ENCODE measurements at places on chromosomes 3 and 15. TPM values are rescaled to one million over a fixed set of nuclear protein-coding genes. Genes with fewer than 3 reads are reported as not detected.

SAMMSON gene
- total RNA-seq = not detected

SQOR gene
- total RNA-seq = 87.3 TPM

CHSY1 gene
- 44.9 TPM for total RNA-seq

WDR93 gene
- total RNA-seq = 0.28 TPM

LYZL4 gene
- total RNA-seq = not detected

TIGIT gene
- 1.8 TPM for total RNA-seq

GOLGA8G gene
- not detected for total RNA-seq

CHRM5 gene
- not detected for total RNA-seq

ALG1L2 gene
- total RNA-seq = not detected

ZBTB20 gene
- 102 TPM for total RNA-seq

BSN gene
- 0.48 TPM for total RNA-seq

SYNPR gene
- total RNA-seq = not detected

PCYT1A gene
- 87.5 TPM for total RNA-seq

ZCWPW2 gene
- total RNA-seq = 0.25 TPM

GXYLT2 gene
- total RNA-seq = 12.9 TPM

ARHGAP11A gene
- total RNA-seq = 2.4 TPM

MKRN3 gene
- not detected for total RNA-seq

CCR8 gene
- total RNA-seq = not detected

RHOV gene
- not detected for total RNA-seq

AEN gene
- total RNA-seq = 60.2 TPM

APBA2 gene
- 3.0 TPM for total RNA-seq

FAM107A gene
- total RNA-seq = 165 TPM

Measured in omental fat pad (tissue), 4 donors.